ENCODE measurements at places on chromosomes 12 and 14. TPM values are rescaled to one million over a fixed set of nuclear protein-coding genes. Genes with fewer than 3 reads are reported as not detected.

GRCh38 chr12:65825507-65826352 lies 1.4 kb downstream of the HMGA2 start:
- H3K27ac ChIP-seq, result no peak overlapping the region
- H3K36me3 ChIP-seq, result no peaks in the 10 kb centered on the region
- peaks cover 17% of the 10 kb centered on the region for H3K4me1 ChIP-seq
- peak; percentile 65 for DNase-seq
- peak overlapping the region; percentile 48 for H3K4me3 ChIP-seq

DNA sequence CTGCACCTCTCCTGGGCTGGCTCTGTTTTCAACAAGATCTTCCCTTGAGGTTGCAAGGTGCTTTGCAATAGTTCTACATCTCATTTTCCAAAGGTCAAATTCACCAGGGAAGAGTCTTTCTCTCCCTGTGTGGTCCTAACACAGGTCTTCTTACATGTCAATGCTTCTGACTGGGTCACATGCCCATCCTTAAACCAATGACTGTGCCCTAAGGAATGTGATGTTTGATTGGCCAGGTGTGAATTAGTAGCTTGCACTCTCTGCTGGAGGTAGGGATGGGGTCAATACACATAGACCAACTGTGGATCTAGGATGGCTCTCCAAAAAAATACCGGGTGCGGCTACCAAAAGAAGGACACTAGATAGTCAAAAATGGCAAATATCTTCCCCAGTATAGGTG lies 19.9 kb upstream of the KCNK10 start:
- no peaks in the 10 kb centered on the region for H3K36me3 ChIP-seq
- no peaks in the 10 kb centered on the region for H3K4me1 ChIP-seq
- H3K4me3 ChIP-seq, result no peak overlapping the region
- no peaks in the 10 kb centered on the region for H3K27me3 ChIP-seq
- DNase-seq, result no peak
- H3K27ac ChIP-seq, result no peak overlapping the region

DNA sequence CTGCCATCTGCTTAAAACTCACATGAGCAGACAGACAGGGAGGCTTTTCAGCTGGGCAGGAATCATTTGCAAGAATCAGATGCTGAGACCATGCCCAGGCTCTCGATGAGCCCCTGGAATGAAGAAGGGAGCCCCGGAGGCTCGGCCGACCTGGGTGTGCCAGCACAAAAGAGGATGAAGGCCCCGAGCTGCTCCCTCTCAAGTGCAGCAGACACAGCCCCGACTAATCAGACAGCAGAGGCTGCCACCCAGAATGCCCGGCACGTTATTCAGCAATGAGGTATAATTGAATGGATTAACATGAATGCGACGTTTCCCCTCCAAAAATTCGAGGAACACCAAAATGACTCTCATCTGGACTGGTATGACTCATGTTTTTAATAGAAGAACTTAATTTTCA lies 58.9 kb downstream of the BCL11B start:
- H3K36me3 ChIP-seq, result no peaks in the 10 kb centered on the region
- no peak for DNase-seq
- H3K27ac ChIP-seq, result no peak overlapping the region
- no peaks in the 10 kb centered on the region for H3K27me3 ChIP-seq

- peaks cover 31% of the 10 kb centered on the region for H3K4me1 ChIP-seq
- H3K4me3 ChIP-seq, result no peak overlapping the region
- H3K36me3 ChIP-seq, result no peaks in the 10 kb centered on the region
These were observed 128.6 kb downstream of the MED13L start for GRCh38 chr12:116148844-116149243.

The MARCHF9 gene
- 21.2 TPM for total RNA-seq

Data from upper lobe of right lung (tissue), 1 donor.